Left renal cortex interstitium (tissue), 4 donors: ENCODE measurements at places on chromosomes 13 and 19. TPM values are rescaled to one million over a fixed set of nuclear protein-coding genes. Genes with fewer than 3 reads are reported as not detected.

NOTCH3 gene
- polyA plus RNA-seq, result 121 TPM

IGFL2 gene
- not detected for polyA plus RNA-seq

MRPS12 gene
- 37.4 TPM for polyA plus RNA-seq

MPND gene
- 36.6 TPM for polyA plus RNA-seq

WDR62 gene
- 3.1 TPM for polyA plus RNA-seq

ZSCAN1 gene
- 2.5 TPM for polyA plus RNA-seq

ZNF763 gene
- 12.5 TPM for polyA plus RNA-seq

SCGB2B2 gene
- polyA plus RNA-seq, result 0.70 TPM

PDCD2L gene
- polyA plus RNA-seq, result 15.9 TPM

WDR88 gene
- 2.1 TPM for polyA plus RNA-seq

SHISA2 gene
- polyA plus RNA-seq, result 62.5 TPM

ZNF581 gene
- 30.8 TPM for polyA plus RNA-seq

STOML3 gene
- polyA plus RNA-seq, result 0.08 TPM

PDX1 gene
- not detected for polyA plus RNA-seq

LIM2 gene
- polyA plus RNA-seq, result 0.25 TPM

RXFP2 gene
- polyA plus RNA-seq, result 0.25 TPM

MYBPC2 gene
- 0.86 TPM for polyA plus RNA-seq

MAB21L1 gene
- polyA plus RNA-seq, result 0.07 TPM

PRODH2 gene
- 27.5 TPM for polyA plus RNA-seq

PSG11 gene
- polyA plus RNA-seq, result not detected

SIGLEC8 gene
- polyA plus RNA-seq, result 0.04 TPM

FUZ gene
- polyA plus RNA-seq, result 42.0 TPM

SSC5D gene
- polyA plus RNA-seq, result 2.3 TPM
